ENCODE measurements at places on chromosomes 4 and X.

DNA sequence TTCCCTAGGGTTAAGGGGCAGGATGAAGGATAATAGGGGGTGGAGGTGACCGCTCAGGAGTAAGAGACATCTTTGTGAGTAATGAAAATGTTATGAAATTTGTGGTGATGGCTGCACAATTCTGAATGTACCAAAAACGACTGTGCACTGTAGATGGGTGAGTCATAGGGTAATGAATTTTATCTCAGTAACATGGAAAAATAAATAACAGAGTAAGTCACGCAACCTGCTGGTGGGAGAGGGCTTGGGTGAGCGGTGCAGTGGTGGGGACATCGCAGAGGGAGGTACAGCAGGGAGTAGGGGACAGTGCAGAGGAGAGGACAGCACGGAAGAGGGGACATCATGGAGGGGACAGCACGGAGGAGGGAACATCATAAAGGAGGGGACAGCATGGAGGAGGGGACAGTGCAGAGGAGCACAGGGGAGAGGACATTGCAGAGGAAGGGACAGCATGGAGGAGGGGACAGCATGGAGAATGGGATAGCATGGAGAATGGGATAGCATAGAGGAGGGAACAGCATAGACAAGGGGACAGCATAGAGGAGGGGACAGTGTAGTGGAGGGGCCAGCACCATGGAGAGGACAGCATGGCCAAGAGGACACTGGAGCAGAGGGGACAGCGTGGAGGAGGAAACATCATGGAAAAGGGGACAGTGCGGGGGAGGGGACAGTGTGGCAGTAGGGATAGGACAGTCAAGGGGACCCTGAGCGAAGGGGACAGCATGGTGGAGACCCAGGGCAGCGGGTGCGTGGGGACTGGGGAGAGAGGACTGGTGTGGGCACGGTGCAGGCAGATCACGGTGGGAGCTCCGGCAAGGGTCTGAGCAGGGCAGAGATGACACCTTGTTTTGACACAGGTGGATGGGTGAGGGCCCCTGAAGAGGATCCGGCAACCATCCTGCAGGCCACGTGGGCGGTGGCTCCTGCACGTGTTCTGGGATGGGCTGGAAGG is 68.5 kb upstream of the MXD4 start:
- DNase-seq: no peak

- no peak for DNase-seq
Observed at GRCh38 chr4:157889788-157890187, 283.0 kb downstream of the GASK1B start.

GRCh38 chrX:153933748-153934147 is 1.1 kb downstream of the NAA10 start:
- DNase-seq: no peak

GRCh38 chr4:38762560-38762959 is 20.2 kb downstream of the TLR10 start:
- no peak for DNase-seq

GRCh38 chr4:110735686-110736085 is 112.8 kb upstream of the PITX2 start:
- DNase-seq: no peak

- DNase-seq: no peak
Observed at GRCh38 chr4:58144721-58145120, 1034.5 kb upstream of the IGFBP7 start.

DNA sequence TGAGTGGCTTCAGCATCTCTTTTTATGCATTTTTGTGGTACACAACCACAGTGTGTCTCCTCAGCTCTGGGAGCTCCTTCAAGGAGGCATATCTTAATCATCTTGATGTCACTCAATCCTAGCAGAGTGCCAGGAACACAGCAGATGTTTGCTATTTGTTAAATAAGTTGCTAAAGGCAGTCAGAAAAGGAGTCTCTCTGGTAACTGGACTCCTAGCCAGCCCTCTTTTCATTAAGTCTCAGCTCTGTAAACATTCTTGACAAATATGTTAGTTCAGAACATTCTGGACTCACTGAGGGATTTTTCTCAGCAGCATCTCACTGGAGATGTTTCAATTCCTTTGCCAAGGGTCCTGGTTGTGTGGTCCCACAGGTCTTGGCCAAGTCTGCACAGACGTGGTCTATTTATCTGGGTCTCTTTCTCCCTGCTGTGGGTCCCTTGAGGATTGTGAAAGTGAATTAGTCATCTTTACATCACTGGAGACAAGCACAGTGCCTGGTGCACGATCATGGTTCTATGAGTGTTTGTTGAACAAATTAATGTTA is 20.3 kb upstream of the FAM9C start:
- no peak for DNase-seq
